MCF 10A (cell line): ENCODE measurements at places on chromosomes 11 and 22.

DNA sequence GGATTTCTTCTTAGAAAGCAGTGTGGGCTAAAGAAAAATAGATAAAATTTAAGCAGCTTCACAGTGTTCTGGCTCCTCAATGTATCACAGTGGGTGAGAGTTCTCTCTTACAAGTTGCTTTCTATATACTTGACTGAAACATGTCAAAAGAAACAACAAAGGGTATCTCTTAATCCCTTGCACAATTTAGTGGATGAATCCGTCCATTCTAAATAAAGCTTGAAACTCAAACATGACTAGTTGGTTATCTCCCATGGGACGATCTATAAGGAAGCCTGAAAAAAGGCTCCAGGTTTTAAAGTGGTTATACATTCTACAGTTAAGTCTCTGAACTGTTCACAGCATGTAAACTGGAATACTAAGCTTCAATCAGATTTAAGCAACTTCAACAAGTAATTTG, 993.1 kb upstream of the CNTN5 start:
- DNase-seq, result no peak

GRCh38 chr22:47190957-47191670, 428.7 kb downstream of the TBC1D22A start:
- DNase-seq, result no peak

GRCh38 chr11:96293598-96294021, 49.4 kb downstream of the MAML2 start:
- no peak for DNase-seq

GRCh38 chr11:15468466-15468865, 353.7 kb downstream of the INSC start:
- DNase-seq, result peak; percentile 6

DNA sequence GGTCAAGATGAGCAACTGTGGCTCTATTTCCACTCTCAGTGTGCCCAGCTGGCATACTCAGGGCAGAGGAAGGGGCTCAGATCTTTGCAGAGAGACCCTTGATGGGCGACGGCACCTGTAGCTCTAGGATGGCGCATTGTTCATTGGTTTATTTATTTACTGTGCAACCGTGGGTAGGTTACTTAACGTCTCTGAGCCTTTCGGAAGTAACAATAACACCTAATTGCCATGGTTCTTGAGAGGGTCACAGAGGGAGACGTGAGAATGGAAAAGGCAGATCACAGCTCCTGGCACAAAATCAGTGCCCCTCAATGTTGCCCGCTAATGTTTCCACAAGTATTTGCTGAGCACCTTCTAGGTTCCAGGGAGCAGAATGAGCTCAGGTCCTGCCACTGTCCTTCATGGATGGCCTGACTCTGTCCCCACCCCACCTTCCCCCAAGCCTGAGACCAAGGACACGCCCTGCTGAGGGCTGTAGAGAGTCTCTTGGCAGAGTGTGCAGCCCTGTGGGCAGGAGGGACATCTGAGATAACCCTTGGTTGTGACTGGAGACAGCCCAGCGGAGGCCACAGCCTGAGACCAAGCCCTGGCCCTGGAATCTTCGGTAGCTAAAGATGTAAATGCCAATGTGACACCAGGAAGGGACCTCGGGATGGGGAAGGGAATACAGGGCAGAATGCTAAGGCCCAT, 780 bp upstream of the ALDH3B2 start:
- no peak for DNase-seq

DNA sequence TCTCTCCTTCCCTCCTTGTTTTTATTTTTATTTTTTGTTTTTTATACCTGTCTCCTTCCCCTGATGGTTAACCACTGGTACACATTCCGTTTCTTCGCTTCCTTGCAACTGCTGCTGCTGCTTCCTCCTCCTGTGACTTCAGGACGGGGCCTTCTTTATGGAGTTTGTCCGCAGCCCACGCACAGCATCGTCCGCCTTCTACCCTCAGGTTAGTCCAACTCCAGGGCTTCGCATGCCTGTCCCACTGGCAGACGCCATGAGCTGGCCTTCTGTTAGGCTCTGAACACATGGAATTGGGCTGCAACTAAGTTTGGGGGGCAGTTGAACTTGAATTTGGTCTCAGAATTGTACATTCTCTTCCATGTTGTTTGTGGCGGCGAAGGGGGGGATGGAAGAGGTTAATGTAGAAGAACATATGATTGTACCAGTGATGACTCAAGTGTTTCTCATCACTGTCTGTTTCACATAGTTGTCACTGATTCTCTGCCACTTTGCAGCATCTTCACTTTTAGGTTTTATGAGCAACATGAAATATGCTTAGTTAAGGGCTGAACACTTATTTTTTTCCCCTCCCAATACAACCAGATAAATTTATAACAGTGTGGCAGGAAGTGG, 83.0 kb upstream of the YWHAH start:
- no peak for DNase-seq

- DNase-seq, result no peak
Measured at GRCh38 chr11:20459865-20460264, 72.3 kb downstream of the PRMT3 start.

DNA sequence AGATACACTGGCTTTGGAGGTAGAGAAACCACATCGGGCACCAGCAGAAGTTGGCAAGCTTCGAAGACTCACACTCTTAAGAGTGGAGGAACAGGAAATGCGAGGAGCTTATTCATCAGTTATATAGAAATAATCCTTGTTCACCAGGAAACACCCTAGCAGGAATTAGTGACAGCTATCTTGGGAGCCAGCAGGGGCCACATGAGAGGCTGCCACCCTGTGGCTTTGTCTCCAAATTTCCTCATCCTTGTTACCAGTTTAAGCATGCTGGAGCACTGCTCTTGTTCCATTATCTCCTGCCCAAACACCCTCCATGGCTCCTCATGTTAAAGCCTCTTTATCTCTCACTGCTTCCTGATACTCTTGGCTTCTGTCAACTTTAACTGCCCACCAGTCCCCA, 131.0 kb downstream of the PLEKHA7 start:
- peak; percentile 55 for DNase-seq

- DNase-seq, result no peak
Measured at GRCh38 chr11:60930394-60930793, 6.1 kb downstream of the TMEM132A start.

DNA sequence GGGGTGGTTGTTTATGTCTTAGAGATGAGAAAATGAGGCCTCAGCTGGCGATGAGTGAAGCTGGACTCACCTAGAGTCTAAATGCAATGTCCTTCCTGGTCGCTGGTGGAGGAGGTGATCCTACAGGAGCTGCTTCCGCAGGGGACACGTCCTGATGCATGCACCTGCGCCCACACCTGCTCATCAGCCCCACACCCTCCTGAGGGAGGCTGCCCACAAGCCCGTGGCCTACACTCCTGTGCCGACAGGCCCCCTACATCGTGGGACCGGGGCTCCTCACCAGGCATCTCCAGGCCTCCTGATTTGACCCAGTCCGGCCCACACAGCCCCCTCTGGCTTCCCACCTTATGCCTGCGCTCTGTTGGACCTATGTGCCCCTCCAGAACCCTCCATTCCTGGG, 857.2 kb downstream of the TBC1D22A start:
- DNase-seq, result no peak

DNA sequence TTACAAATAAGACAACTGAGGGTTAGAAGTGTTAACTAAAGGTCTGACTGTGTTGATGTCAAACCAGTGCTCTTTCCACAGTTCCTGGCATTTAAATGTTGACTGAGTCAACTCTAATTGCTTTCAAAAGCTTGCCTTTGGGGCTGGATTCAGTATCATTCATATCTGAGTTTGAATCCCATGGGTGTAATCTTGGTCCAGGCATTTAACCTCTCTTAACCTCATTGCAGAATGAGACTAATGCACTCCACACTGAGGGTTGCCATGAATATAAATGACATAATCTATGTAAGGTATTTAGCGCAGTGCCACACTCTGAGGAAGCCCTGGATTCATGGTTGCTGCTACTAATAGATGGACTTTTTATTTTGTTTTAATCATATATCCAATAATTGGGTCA, 274.3 kb downstream of the DDX10 start:
- DNase-seq, result no peak

DNA sequence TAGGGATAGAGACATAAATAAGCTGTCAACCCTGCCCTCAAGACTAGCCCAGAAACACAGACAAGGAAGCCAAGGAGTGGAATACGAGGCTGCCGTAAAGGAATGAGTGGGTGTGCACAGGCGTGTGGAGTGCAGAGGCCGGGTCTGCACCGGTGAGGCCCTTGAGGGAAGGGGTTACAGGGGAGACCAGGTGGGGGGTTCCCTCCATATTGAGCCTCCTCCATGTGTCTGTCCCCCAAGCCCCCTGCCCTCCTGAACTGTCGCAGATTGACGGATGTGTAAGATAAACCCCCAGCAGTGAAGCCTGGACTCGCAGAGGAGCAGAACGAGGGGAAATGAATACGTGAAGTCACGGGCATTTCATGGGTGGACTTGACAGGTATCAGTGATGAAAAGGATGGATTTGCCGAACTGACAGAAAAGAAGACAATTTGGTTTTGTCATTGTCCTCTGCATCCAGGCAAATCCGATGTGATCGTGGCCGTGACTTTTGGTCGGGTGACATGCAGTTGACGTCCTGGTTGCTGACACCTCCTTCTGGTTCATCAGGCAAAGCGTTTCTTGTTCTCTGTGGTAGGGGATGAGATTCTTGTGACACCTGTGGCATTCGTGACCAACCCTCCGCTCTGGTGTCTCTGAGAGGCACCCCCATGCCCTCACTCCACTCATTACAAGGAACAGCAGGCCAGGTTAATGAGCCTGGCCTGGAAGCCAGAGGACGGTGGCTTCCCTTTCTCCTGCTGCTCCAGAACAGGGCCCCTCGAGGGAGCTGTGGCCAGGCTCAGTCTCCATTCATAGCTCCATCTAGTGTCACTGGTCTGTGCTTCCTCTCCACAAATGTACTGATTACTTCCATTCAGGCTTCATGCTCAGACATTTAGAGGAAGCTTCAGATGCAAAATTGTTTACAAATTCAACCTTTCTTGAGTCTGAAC, 223.1 kb upstream of the B3GAT1 start:
- DNase-seq, result no peak

DNA sequence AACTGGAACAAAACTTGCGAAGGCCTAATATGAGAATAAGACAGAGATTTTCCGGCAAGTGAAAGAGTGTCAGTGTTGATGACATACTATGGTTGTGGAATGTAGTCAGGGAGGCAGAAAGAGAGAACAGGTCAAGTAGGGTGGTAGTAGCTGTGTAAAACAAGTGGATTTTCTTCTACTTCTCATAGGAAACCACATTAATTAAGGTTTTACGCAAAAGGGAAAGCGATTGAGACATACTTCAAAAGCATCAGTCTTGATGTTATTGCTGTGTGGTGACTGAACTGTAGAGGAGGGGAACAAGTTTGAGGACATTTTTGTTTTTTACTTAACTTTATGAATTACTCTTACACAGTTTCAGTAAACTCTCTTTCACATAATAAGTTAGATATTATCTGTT, 186.0 kb upstream of the CNTN5 start:
- no peak for DNase-seq

GRCh38 chr11:2315395-2316168, 13.8 kb downstream of the TSPAN32 start:
- no peak for DNase-seq

GRCh38 chr11:45679806-45680205, 14.4 kb upstream of the CHST1 start:
- no peak for DNase-seq

GRCh38 chr11:121606354-121606753, 153.6 kb upstream of the SORL1-AS1 start:
- no peak for DNase-seq

GRCh38 chr22:20093418-20094196, 13.6 kb downstream of the DGCR8 start:
- no peak for DNase-seq

GRCh38 chr11:79290761-79291160, 150.1 kb downstream of the TENM4 start:
- DNase-seq, result no peak

- no peak for DNase-seq
Measured at GRCh38 chr11:34806875-34807274, 109.3 kb downstream of the APIP start.

GRCh38 chr11:134206185-134206584, 17.6 kb downstream of the NCAPD3 start:
- DNase-seq, result no peak

GRCh38 chr11:115887727-115888126, 383.5 kb upstream of the CADM1 start:
- no peak for DNase-seq

GRCh38 chr11:3808861-3809623, 682 bp downstream of the PGAP2 start:
- DNase-seq, result peak; percentile 76

- no peak for DNase-seq
Measured at GRCh38 chr11:69881467-69882269, 62.5 kb upstream of the FGF3 start.
